Glutamatergic neuron (in vitro differentiated cells): ENCODE measurements at places on chromosomes 3 and 15.

DNA sequence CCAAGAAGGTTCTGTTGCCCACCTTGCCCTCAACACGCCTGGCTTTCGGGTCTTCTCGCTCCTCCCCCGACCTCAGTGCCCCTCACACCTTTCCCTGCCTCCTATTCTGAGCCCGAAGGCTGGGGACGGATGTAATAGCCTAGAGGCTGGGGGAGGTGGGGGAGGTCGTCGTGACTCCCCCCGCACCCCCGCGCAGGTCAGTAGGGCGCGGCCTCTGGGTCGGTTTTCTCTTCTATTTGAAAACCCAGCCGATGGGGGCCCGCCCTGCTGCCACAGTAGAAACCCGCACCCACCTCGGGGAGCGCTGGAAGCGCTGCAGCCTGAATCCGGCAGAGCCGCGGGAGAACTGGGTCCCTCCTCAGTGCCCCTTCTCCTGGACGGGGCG lies 1.0 kb upstream of the RBPMS2 start:
- H3K27ac ChIP-seq: no peak overlapping the region
- no peaks in the 10 kb centered on the region for H3K4me1 ChIP-seq
- no peak for DNase-seq
- H3K36me3 ChIP-seq: no peaks in the 10 kb centered on the region
- peak overlapping the region; percentile 82 for H3K4me3 ChIP-seq
- peaks cover 14% of the 10 kb centered on the region for H3K27me3 ChIP-seq

DNA sequence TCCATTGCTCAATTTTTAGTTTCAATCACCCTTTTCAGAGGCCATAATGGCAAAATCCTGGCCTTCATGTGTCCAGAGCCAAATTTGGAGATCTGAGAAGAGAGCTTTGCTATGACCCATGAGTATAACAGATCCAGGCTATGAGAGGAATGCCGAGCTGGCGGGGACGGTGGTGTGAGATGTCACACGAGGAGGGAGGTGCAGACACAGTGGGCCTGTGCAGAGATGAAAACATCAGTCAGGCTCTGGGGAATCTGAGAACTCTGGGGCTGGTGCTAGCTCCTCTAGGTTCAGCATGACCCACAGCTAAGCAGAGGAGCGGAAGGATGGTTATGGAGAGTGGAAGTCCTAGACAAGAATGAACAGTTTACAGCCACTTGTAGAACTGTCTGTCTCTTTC lies 398.3 kb upstream of the ATP10A start:
- no peaks in the 10 kb centered on the region for H3K4me1 ChIP-seq
- H3K4me3 ChIP-seq: no peak overlapping the region
- H3K27me3 ChIP-seq: peaks cover 3% of the 10 kb centered on the region
- H3K36me3 ChIP-seq: no peaks in the 10 kb centered on the region
- no peak for DNase-seq

GRCh38 chr3:70096376-70097066 lies 97.0 kb downstream of the SAMMSON start:
- DNase-seq: no peak
- no peak overlapping the region for H3K27ac ChIP-seq

DNA sequence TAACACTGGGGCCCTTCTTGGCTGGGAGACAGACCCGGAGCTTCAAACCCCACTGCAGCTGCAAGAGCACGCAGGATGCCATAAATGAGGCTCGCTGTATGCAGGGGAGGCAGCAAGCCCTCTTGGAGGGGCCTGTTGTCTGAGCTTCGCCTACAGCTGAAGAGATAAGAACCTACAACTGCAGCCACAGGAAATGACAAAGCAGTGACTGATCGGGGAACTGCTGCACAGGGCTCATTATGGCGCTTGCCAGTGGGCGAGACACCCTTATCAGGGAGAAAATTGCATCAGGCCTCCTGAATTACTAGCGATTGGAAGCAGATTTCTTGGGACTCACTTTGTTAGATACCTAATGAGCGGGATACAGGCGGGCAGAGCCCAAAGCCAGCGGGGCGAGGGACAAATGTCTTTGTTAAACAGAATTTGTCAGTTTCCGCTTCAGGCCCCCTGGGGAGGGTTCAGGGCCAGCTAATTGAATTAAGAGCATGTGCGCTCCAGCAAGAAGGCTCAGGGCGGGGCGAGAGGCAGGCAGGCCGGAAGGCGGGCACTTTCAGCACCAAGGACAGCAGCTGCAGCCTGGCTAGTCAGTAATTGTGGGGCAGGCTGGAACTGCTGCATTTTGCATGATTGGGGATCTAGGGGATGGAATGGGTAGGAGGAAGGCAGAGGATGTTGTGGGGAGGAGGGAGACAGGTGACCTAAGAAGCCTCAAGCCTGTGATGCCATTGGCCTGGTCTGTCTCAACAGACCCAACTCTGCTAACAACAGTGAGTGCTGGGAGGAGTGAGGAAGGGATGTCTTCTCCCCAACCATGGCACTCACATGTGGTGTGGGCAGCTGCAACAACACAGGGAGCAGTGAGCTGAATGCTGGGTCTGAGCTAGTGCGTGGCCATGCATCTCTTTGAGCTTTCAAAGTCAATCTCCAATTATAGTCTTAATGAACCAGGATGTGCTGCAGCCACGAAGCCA lies 55.3 kb downstream of the CCDC33 start:
- H3K4me1 ChIP-seq: peaks cover 24% of the 10 kb centered on the region
- peak overlapping the region; percentile 82 for H3K4me3 ChIP-seq
- H3K27ac ChIP-seq: peak overlapping the region; percentile 40
- H3K36me3 ChIP-seq: peaks cover 5% of the 10 kb centered on the region

GRCh38 chr15:52085299-52085698 lies 27.3 kb downstream of the BCL2L10 start:
- no peak for DNase-seq
- peaks cover 3% of the 10 kb centered on the region for H3K4me1 ChIP-seq
- H3K36me3 ChIP-seq: peaks cover 8% of the 10 kb centered on the region

DNA sequence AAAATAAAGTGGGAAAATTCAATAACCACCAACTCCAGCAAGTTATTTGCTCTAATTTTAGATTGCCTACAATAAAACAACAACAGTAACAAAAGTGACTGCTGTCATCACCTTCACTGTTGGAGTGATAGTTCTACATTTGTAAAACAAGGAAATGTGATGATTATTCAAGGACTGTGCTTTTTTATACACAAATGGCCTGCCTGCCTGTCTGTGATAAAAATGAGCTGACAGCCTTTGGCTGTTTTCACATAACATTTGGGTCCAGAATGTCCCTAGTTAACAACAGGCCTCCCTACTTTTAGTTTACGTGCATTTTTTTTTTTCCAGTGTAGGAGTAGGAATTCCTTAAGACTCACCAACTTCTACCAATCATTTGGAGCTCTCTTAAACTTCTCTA lies 768.8 kb downstream of the PDCD6IP start:
- no peak overlapping the region for H3K4me3 ChIP-seq
- no peaks in the 10 kb centered on the region for H3K27me3 ChIP-seq
- no peaks in the 10 kb centered on the region for H3K36me3 ChIP-seq
- H3K27ac ChIP-seq: no peak overlapping the region

- peak overlapping the region; percentile 44 for H3K4me3 ChIP-seq
- H3K27ac ChIP-seq: peak overlapping the region; percentile 83
- H3K27me3 ChIP-seq: no peaks in the 10 kb centered on the region
- no peaks in the 10 kb centered on the region for H3K36me3 ChIP-seq
Observed at GRCh38 chr3:30681649-30682211, 75.3 kb downstream of the TGFBR2 start.

DNA sequence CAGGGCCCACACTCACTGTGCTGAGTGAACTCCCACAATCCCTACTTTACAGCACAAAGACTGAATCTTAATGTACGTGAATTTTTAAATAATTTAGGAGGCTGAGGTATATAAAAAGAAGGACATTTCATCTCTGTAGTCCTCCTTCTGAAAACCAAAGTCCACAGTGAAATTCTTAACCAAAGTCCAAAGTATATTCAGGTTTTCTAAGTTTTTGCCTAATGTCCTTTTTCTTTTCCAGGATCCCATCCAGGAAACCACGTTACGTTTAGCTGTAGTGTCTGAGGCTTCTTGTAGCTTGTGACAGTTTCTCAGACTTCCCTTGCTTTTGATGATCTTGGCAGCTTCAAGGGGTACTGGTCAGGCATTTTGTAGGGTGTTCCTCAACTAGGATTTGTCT lies 44.5 kb downstream of the SCAP start:
- H3K36me3 ChIP-seq: peaks cover 4% of the 10 kb centered on the region
- no peaks in the 10 kb centered on the region for H3K27me3 ChIP-seq
- H3K27ac ChIP-seq: peak overlapping the region; percentile 43
- peaks cover 12% of the 10 kb centered on the region for H3K4me1 ChIP-seq
- no peak overlapping the region for H3K4me3 ChIP-seq

DNA sequence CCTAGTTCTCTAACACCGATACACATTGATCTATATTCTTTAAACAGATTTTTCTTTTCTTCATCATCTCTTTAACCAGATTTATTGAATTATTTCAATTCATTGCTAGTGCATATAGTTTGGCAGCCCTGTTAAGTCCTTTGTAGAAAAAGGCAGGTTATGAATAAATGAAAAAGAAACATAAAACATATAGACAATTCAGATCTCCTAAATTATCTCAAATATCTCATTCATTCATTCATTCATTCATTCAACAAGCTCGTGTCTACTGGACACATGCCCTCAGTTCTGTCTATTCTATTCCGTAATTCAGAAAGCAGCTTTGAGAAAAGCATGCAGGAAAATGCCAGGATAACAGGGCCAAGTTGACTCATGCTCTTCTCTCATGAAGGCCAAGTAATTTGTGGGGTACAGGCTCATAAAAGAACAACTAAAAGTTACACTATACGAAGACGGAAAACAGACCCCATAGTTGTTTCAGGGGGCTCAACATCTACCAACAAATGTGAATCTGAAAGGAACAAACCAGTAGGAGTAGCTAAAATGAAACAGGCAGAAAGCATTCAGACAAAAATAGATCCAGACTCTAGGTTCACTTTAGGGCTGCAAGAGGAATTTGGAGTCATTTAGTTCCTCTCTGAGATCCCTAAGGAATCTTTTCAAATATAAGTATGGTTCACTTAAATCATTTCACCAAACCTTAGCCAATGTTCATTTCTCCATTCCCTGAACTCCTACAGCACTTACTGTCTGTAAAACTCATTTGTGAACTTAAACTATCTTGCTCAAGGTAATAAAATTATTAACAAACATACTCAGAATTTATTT lies 7.5 kb downstream of the ZNF148 start:
- H3K27ac ChIP-seq: no peak overlapping the region
- H3K27me3 ChIP-seq: peaks cover 2% of the 10 kb centered on the region
- peaks cover 8% of the 10 kb centered on the region for H3K4me1 ChIP-seq
- H3K4me3 ChIP-seq: no peak overlapping the region
- H3K36me3 ChIP-seq: no peaks in the 10 kb centered on the region

DNA sequence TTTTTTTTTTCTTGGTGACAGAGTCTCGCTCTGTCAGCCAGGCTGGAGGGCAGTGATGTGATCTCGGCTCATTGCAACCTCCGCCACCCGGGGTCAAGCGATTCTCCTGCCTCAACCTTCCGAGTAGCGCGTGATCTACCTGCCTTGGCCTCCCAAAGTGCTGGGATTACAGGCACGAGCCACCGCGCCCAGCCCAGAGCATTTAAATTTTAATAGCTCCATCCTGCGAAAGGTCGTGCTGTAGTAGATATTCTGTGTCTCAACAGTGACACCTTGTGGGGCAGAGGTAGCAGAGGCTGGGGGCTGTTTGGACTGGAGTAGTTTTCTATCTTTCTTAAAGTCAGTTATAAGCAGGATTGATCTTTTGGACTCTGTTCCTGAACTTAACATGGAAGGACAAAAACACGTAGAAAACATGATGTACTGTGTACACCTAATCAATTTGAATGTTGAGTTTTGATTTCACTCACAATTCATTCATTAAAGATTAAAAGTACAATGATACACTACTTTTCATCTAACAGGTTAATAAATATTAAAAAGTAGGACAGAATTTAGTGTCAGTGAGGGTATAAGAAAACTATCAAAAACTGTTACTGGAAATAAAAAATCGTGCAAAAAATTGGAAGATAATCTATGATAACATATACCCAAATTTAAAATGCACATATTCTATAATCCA lies 11.0 kb upstream of the PDCD6IP start:
- H3K27ac ChIP-seq: no peak overlapping the region
- H3K4me3 ChIP-seq: peak overlapping the region; percentile 80
- no peaks in the 10 kb centered on the region for H3K4me1 ChIP-seq
- peak; percentile 48 for DNase-seq

DNA sequence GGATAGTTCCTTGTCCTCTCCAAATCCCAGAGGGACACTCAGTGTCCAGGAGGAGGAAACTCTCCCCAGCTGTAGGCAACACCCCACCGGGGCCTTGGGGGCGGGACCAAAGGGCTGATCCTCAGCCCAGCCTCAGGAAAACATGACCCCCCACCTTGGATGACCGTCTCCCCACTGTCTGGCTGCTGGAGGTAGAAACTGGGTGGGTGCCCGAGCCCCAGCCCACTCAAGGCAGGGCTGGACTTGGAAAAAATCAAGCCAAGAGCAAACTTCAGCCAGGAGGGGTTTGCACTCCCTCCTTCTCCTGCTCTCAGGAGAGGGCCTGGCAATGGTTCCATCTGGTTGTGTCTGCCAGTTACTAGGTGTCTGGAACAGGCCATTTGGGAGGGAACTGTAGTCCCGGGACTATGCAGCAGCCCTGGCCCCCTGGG lies 3.6 kb upstream of the RASL12 start:
- H3K4me1 ChIP-seq: peaks cover 3% of the 10 kb centered on the region
- DNase-seq: no peak
- H3K4me3 ChIP-seq: no peak overlapping the region
- no peaks in the 10 kb centered on the region for H3K36me3 ChIP-seq

GRCh38 chr15:101497484-101498034 lies 8.1 kb upstream of the PCSK6 start:
- H3K27ac ChIP-seq: no peak overlapping the region
- H3K4me1 ChIP-seq: peaks cover 22% of the 10 kb centered on the region
- H3K27me3 ChIP-seq: peaks cover 8% of the 10 kb centered on the region
- no peak for DNase-seq
- no peak overlapping the region for H3K4me3 ChIP-seq

DNA sequence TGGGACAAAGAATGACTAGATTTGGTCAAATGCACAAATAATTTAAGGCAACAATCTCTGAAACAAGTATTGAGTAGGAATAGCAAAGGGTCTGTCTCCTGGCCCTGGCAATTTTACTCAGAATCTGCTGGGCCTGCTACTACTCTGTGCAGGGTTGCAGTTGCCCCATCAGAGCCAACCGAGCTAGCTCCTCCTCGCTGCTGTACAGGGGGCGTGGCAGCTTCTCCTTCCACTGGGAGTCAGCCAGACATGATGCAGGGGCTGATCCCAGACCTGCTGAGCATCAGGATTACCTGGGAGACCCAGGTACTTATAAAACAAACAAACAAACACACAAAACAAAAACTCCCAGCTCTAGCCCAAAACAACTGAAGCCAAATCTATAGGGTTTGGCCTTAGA lies 30.5 kb upstream of the PXYLP1 start:
- H3K4me3 ChIP-seq: no peak overlapping the region
- no peak for DNase-seq
- no peaks in the 10 kb centered on the region for H3K4me1 ChIP-seq
- H3K27me3 ChIP-seq: peaks cover 2% of the 10 kb centered on the region
- no peak overlapping the region for H3K27ac ChIP-seq
